A549 treated with RU486 at 1 μM for 4 hours (cell line): ENCODE measurements at places on chromosomes 6 and 20. TPM values are rescaled to one million over a fixed set of nuclear protein-coding genes. Genes with fewer than 3 reads are reported as not detected.

MUCL3 gene
- total RNA-seq = 0.01 to 0.05 TPM (median 0.02 TPM) in 3 of 5 replicates, not detected in the others

TFEB gene
- total RNA-seq = 3.8 to 5.8 TPM (median 4.9 TPM) in 5 replicates

KIAA0408 gene
- 5.3 to 8.3 TPM (median 5.9 TPM) in 5 replicates for total RNA-seq

SLC13A3 gene
- 0.03 to 0.13 TPM (median 0.06 TPM) in 3 of 5 replicates, not detected in the others for total RNA-seq

SIRPB1 gene
- 0.22 to 0.90 TPM (median 0.68 TPM) in 5 replicates for total RNA-seq

TMC2 gene
- not detected in 5 replicates for total RNA-seq
